ENCODE measurements at places on chromosomes 3 and 15. TPM values are rescaled to one million over a fixed set of nuclear protein-coding genes. Genes with fewer than 3 reads are reported as not detected.

The GPR27 gene
- total RNA-seq: 0.15 TPM

The GORASP1 gene
- total RNA-seq: 39.4 TPM

The RBP2 gene
- not detected for total RNA-seq

The ZBTB47 gene
- total RNA-seq: 3.6 TPM

GRCh38 chr3:96813134-96813819 lies 1.1 kb upstream of the EPHA6 start:
- DNase-seq: no peak

DNA sequence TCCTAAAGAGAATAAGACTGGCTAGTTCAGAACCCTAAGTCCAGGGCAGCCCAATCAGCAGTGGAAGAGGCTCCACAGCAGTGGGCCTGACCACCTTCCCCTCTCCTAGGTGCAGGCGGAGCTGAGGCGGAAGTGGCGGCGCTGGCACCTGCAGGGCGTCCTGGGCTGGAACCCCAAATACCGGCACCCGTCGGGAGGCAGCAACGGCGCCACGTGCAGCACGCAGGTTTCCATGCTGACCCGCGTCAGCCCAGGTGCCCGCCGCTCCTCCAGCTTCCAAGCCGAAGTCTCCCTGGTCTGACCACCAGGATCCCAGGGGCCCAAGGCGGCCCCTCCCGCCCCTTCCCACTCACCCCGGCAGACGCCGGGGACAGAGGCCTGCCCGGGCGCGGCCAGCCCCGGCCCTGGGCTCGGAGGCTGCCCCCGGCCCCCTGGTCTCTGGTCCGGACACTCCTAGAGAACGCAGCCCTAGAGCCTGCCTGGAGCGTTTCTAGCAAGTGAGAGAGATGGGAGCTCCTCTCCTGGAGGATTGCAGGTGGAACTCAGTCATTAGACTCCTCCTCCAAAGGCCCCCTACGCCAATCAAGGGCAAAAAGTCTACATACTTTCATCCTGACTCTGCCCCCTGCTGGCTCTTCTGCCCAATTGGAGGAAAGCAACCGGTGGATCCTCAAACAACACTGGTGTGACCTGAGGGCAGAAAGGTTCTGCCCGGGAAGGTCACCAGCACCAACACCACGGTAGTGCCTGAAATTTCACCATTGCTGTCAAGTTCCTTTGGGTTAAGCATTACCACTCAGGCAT lies 33.7 kb downstream of the VIPR1 start:
- DNase-seq: peak; percentile 5

DNA sequence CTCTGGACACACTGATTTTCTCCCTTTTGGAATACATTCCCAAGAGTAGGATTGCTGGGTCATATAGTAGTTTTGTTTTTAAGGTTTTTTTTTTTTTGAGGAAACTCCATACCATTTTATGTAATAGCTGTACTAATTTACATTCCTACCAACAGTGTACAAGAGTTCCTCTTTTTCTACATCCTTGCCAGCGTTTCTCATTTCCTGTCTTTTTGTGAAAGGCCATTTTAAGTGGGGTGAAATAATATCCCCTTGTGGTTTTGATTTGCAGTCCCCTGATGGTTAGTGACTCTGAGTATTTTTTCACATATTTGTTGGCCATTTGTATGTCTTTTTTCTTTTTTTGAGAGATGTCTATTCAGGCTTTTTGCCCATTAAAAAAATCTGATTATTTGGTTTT lies 1205.5 kb downstream of the ROBO1 start:
- no peak for DNase-seq

DNA sequence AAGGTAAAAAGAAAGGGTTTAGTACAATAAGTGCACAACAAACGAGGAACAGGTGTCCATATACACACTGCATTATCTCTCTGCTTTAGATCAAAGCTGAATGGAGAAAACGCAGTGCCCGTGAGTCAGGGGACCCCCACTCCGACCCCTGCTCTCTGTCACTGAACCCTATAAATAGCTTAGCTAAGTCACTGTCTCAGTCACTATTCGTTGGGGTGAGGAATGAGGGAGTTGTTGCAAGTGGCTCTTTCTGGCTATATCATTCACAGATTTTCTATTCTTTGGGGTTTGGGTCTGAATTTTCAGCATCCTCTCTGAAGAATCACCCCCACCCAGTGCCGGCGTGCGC lies 458 bp upstream of the STAC start:
- no peak for DNase-seq

- no peak for DNase-seq
Observed at GRCh38 chr3:43061101-43061895, 44.6 kb downstream of the POMGNT2 start.

- peak; percentile 41 for DNase-seq
Observed at GRCh38 chr3:9884555-9885165, 4.6 kb upstream of the CIDEC start.

DNA sequence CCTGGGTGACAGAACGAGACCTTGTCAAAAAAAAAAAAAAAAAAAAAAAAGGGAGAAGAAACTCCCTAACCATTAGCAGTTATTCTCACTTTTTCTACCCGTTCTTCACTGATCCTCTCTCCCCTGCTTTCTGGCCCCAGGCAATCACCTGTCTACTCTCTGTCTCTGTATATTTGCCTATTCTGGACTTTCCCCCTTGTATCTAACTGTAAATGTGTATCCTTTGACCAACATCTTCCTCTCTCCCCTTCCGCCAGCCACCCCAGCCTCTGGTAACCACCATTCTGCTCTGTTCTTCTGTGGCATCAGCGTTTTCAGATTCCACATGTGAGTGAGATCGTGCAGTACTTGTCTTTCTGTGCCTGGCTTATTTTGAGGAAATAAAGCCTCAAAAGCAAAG lies 6.9 kb downstream of the CYFIP1 start:
- DNase-seq: no peak

- DNase-seq: no peak
Observed at GRCh38 chr15:37007301-37007700, 93.0 kb downstream of the MEIS2 start.

GRCh38 chr3:10835406-10835805 lies 19.4 kb downstream of the SLC6A11 start:
- DNase-seq: no peak

DNA sequence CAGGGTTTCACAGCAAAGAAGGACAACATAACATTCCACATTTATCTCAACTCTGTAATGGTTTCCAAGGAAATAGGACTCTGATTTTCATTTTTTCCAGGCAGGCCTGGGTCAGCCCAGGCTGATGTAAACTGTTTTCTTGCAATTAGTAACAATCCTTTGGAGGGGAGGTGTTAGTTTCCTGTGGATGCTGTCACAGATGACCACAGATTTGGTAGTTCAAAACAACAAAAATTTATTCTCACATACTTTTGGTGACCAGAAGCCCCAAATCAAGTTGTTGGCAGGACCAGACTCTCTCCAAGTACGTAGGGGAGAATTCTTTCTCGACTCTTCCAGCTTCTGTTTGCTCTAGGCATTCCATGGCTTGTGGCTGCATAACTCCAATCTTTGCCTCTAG lies 88.0 kb downstream of the EDEM1 start:
- no peak for DNase-seq

GRCh38 chr3:151827816-151828215 lies 13.9 kb downstream of the AADAC start:
- no peak for DNase-seq

GRCh38 chr3:100073049-100073713 lies 41.1 kb downstream of the FILIP1L start:
- DNase-seq: no peak

DNA sequence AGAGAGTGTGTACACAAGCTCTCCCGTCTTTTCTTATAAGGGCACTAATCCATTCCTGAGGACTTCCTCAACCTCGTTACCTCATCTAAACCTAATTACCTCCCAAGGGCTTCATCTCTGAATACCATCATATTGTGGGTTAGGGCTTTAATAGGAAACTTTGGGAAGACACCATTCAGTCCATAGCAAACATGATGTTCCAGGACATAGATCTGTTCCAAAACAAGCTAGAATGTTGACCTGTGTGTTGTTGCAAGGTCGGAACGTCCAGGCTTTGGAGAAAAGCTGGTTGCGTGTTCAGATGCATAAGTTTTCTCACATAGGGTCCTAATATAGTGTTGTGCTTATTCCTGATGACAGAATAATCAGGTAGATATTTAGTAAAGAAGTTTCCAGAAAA lies 9.7 kb upstream of the TMEM87A start:
- no peak for DNase-seq

DNA sequence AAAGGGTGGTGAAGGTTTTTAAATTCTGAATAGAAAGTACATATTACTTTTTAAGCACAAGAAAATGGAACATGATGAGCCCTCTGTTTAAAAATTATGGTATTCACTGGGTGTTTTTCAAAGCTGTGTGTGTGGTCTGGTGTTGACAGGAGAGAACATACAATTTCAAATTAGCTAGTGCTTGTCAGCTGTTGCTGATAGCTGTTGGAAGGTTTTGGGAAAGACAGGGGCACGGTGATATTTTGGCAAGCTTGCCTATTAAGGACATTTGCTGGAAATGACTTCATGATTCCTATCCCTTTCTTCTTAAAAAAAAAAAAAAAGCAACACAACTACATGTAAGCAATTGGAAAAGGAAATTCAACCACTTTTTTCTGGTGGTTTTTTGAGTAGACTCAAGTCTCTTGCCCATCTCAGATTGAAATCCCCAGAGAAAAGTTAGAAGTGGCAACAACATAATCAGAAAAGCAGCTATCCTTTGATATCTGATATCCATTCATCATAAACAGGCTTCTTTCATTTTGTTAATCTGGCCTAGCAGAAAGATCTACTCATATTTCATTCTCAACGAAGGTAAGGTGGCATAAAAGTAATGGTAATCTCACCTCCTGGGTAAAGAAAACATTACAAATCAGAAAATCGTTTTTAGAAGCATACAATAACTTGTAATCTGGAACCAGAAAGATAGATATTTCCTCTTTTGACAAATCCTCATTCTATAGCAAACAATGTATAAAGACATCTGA lies 130.0 kb downstream of the RBMS3 start:
- no peak for DNase-seq

GRCh38 chr3:38354588-38355330 lies 8.2 kb downstream of the XYLB start:
- DNase-seq: no peak

GRCh38 chr3:73765878-73766545 lies 141.3 kb upstream of the PDZRN3 start:
- DNase-seq: no peak

GRCh38 chr3:40523781-40524180 lies 979 bp upstream of the ZNF621 start:
- no peak for DNase-seq

DNA sequence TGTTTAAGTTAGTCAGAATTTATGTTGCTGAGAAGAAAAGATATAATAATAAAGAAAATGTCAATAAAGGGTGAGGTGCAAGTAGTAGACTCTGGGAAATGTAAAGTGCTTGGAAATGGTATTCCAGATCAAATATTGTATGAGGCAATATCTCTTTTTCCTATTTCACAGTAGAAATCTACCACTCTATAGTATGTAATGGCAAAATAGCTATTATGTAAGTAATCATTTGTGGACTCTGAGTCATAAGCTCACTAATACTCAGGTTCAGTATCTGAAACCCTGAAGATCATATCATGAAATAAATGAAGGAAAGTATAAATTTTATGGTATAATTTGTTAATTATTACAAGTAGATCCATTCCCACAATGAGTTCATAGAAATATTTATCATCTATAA lies 322.1 kb downstream of the PYDC2 start:
- no peak for DNase-seq

Measured in Panc1 (cell line).